Stimulated activated CD8-positive, alpha-beta memory T cell treated with anti-CD3 and anti-CD28 coated beads, Interleukin-12 subunit alpha, Interleukin-12 subunit beta, amount 100 ng/mL, for 4 hours (primary cell): ENCODE measurements at places on chromosomes 7 and 10.
A peak's percentile ranks its signal among the peaks of the same experiment; 100 is the strongest.

- no peak for DNase-seq
Measured at GRCh38 chr10:95375418-95375817, 84.6 kb upstream of the PDLIM1 start.

GRCh38 chr10:113866551-113867394 is 12.3 kb downstream of the NHLRC2 start:
- DNase-seq: no peak

DNA sequence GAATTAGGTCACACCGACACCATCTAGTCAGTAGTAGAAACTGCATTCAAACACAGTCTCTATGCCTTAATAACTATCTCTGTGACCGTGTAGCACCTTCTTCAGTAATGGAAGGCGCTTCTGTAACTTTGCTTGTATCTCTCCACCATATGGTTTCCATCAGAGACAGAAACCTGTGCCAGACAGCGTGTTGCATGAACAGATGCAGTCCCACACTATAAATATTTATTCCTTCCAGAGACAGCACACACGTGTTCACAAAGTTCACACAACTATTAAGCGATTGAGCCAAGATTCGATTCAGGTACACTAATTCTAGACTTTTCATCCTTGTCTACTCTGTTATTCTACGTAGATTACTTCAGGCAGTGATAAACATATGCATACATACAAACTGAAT is 873.9 kb upstream of the MBL2 start:
- no peak for DNase-seq

DNA sequence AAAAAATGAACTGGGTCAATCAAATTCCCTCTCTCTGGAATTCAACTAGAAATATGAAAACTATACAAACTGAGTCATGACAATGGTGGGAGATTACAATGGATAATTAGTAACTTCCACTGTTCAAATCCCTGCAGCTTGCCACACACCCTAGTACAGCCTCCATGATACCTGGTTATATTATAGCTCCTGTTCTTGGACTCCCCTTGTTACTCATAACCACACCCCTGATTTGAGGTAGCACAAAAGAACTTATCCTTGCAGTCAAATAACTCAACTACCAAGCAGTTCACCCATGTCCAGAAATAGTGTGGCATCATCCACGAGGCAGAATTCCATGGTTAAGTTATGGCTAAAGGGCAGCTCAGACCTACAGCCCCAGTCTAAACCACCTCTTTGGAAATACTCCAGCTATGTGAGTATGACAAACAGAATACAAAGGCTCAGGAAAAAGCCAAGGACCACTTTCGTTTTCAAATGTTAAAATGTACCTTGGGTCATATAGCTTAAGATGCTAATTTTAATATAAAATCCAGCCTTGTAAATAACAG is 164.7 kb downstream of the CPEB3 start:
- no peak for DNase-seq

GRCh38 chr7:76069238-76069638 is 21.3 kb downstream of the MDH2 start:
- DNase-seq: no peak

- no peak for DNase-seq
Measured at GRCh38 chr7:94355454-94355853, 39.2 kb upstream of the COL1A2 start.

- no peak for DNase-seq
Measured at GRCh38 chr7:49172639-49173038, 248.3 kb downstream of the CDC14C start.

- DNase-seq: no peak
Measured at GRCh38 chr7:55887821-55888247, 578 bp downstream of the ZNF713 start.

- DNase-seq: peak; percentile 61
Measured at GRCh38 chr10:62804356-62805230, at the start of gene ADO. Gene ADO (plus strand): TSS chr10:62804720. CDS start chr10:62805060, 340 bp downstream.

DNA sequence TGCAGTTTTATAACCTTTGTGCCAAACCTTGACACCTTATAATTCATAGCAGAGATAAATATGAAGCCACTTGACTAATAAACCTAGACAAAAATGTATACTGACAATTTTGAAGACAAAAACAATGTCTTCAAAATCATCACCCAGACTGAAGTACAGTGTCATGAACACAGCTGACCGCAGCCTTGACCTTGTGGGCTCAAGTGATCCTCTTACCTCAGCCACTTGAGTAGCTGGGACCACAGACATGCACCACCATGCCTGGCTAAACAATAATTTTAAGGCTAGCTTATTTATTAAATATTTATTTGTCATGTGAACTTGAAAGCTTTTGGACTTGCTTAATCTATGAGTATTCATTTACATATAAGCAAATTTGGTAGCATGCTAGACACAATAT is 24.3 kb downstream of the IL6 start:
- DNase-seq: no peak

DNA sequence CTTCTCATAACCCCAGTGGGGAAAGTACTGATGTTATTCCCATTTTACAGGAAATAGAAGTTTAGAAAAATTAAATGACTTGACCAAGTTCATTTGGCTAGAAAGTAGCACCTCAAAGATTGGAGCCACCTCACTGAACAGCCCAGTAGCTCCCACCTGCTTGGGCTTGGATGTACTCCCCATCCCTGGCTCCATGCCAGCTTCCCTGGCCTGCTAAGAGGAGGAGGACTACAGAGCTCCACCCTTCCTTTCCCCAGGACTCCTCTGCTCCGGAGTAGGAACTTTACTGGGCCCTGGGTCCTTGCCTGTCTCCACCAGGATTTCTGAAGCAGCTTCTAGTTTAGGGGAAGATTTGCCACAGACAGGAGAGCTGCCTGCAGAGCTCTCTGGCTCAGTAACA is 3.1 kb downstream of the HPS6 start:
- no peak for DNase-seq

GRCh38 chr10:75398692-75399460 is 2.7 kb downstream of the ZNF503 start:
- no peak for DNase-seq
